Activated naive CD4-positive, alpha-beta T cell treated with Interleukin-2 at 50 U/mL for 16 hours (primary cell): ENCODE measurements at places on chromosomes 11 and 22.

DNA sequence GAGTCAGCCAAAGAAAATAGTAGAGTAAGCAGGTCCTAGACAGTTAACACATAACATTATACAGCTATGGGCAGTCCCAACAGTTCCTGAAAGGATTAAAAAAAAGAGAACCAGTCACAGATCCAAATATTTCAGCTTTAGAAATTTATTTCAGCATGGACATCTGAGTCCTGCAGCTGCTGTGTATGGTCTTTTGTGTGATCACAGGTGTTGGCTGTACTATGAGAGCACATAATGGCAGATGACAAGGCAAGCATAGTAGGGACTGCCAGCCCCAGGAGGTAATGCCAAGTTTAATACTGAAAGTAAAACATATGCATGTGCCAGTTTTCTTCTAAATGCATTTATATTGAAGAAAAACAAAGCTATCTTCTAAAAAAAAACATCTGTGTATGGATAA, 158.1 kb downstream of the GRIA4 start:
- DNase-seq = no peak

GRCh38 chr11:40293655-40294348, 1165.7 kb downstream of the LRRC4C start:
- peak; percentile 3 for DNase-seq

- no peak for DNase-seq
Measured at GRCh38 chr11:71204748-71205664, 47.4 kb downstream of the SHANK2 start.

GRCh38 chr22:42366806-42367581, 65.2 kb downstream of the NFAM1 start:
- DNase-seq = no peak

GRCh38 chr11:1399386-1400316, 9.9 kb downstream of the BRSK2 start:
- no peak for DNase-seq

DNA sequence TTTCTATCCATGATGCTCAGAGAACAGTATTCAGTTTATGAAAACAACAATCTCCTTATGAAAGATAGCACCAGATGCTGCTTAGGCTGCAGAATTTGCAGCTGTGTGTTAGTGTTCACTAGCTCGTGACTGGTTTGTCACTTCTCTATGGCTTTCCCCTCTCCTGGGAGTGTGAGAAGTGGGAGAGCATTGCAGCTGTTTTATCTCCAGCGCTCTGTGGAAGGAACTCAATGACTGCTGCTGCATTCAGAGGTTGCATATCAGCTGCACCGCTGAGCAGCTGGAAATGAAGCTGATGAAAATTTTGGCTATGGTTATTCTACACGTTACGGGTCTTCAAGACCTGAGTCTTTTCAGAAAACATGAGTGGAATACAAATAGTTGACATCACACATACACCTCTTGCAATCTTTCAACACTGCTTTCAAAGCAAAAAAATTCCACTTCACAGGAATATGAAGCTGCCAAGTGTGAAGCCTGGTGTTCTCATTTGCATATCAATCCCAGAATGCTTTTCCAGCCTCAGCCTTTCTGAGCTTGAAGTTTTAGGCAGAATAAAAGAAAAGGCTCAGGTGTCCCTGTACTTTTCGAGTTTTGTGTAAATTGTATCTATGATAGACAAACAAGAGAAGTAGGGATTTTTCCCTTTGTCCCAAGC, 149.3 kb upstream of the DDI1 start:
- DNase-seq = no peak
